ENCODE measurements at places on chromosomes 3 and 15.

DNA sequence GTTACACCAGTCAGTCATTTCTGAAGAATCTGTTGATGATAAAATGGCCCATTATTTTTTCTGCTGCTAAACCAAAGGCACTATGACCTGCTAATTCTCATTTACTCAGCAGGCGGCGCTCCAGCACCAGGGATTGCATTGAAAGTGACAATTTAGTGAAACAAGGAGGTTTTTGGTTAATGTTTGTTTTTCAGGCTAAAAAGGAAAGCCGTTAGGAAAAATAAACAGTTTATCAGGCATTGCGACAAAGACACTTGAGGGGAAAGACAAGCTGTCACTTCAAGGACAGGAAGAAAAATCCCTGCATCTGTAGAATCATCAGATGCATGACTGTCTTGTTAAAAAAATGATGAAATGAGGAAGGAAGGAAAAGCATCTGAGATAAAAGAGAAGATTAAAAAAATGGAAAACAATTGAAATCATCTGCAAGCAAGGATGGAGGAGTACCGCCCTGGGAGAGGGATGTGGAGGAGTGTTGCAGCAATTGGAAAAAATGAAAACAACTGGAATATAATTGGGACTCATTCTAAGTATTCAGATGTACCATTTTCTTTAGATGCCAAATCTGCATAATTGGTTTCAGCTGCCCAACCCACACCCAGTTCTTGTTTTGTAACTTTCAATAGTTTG is 54.0 kb downstream of the NR1D2 start:
- DNase-seq = peak; percentile 39

DNA sequence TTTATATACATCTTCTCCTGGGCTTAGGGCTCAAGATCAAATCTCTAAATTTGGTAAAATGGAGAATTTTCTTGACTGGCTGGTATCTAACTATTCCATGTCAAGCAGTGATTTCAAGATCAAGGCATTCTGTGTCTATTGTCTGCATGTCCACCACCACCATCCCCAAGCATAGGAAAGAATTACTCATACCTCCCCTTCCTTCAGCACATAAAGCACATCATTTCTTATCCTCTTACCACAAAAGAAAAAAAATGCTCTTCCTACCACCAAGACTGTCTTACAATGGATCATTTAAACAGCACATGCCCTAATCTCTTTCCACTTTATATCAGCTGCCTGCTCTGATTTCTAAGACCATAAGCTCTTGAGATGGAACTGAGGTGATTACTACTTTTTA is 470.5 kb upstream of the THBS1 start:
- no peak for DNase-seq

GRCh38 chr3:40308725-40309417 is 636 bp upstream of the EIF1B start:
- DNase-seq = no peak

DNA sequence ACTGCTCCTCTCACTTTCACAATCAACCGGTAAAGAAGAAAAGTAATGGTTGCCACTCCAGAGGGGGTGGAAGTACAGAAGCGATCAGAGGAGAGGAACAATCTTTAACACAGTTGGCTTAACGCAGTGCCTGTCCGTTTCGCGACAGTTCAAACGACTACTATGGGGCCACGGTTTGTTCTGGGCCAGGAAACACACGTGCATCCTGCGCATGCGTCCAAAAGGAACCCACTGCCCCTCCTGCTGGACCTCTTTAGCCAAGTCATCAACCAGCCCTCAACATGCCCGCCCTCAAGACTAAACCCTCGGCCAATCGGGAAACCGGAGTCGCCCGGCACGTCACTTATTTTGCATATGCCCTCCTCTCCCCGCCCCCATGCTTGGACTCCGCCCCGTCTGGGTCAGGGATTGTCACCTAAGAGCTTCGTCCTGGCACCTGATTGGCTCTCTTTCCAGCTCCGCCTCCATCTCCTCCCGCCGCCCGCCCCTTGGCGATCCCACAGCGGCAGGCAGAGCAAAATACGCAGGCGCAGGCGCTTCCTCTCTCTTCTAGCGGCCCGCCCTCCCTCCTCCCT is 345 bp upstream of the CDV3 start:
- peak; percentile 100 for DNase-seq

DNA sequence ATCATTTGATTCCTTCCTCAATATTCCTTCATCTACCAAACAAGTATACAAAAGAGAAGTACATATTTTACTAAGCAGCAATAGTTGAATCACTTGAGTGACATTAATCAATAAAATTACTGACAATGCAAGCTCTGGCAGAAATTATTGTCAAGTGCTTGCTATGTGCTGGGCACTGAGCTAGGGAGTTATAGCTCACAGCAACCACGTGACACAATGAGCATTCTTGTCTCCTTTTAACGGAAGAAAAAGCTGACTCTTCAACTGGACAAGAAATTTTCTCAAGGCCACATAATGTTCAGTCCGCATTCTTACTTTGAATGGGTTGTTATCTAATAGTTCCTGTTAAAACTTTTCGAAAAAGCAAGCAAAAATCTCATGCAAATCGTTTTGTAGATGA is 500.1 kb downstream of the PYDC2 start:
- DNase-seq = no peak

- no peak for DNase-seq
These were observed 28.2 kb upstream of the OR4F6 start for GRCh38 chr15:101775136-101775535.

- no peak for DNase-seq
These were observed 82.2 kb upstream of the SELENOK start for GRCh38 chr3:53973905-53974304.

GRCh38 chr15:100020614-100021013 is 287.4 kb upstream of the LYSMD4 start:
- DNase-seq = no peak

DNA sequence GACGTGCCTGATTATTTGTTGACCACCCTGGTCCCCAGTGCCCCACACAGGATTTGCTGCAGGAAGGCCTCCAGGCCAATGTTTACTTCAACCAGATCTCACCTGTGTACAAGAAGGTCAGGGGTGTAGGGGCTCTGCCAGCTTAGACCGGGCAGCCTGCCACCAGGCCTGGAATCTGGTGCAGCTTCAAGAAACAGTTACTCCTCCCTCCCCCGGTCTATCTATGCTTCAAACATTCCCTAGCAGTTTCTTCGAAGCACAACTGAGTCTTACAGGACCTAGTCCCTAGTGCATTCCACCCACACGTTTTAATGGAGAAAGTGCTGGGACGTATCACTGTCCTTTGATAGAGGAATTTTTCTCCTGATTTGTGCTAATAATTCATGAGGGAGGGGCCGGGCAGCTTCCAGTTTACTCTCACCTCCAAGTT is 8.0 kb downstream of the SH3BP5 start:
- no peak for DNase-seq

DNA sequence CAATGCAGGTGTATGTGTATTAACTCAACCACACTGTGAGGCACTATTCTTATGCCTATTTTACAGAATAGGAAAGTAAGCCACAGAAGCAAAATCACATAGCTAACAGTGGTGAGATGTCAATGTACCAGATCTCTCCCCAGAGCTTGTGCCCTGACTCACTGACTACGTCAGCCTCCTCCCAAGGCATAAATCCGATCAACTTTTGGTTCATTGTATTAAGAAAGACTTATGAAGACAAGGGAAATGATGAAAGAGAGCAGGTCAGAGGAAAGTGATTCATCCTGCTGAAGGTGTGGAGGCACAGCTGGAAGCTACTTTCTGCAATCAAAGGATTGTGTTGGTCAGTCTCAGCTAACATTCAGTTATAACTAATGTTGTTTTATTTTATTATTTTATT is 33.0 kb upstream of the SV2B start:
- no peak for DNase-seq

- no peak for DNase-seq
These were observed 343.9 kb downstream of the GRM7 start for GRCh38 chr3:7204848-7205156.

- DNase-seq = no peak
These were observed 82.3 kb upstream of the AGTR1 start for GRCh38 chr3:148615382-148615781.

DNA sequence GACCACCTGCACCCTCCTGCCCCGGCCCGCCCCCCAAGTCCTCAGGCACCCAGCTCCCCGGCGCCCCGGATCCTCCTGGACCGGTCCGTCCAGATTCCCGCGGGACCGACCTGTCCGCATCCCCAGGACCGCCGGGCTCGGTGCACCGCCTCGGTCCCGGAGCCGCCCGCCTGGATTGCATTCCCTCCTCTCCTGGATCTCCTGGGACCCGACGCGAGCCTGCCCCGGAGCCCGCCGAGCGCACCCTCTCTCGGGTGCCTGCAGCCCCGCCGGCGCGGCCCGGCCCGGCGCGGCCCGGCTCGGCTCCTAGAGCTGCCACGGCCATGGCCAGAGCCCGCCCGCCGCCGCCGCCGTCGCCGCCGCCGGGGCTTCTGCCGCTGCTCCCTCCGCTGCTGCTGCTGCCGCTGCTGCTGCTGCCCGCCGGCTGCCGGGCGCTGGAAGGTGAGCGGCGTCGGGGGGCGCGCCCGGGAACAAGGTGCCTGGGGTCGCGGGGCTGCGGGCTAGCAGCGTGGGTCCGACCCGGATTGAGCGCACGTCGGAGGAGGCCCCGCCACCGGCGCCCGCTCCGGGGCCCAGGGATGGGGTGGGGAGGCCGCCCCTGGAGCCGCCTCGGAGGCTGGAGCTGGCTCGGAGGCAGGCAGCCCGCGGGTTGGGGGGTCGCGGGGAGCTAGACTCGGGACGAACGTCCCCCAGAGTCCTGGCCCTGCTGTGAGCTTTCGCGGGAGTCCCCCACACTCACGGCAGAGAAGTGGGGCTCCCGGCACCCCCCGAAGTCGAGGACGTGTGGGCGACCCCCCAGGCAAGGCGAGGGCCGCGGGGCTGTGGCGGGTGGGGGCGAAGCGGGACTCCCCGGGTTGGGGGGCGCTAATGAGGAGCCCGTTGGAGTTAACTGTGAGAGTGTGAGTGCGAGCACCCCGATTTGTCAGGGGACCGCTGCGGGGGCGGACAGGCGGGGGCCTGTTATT is 610 bp downstream of the EPHB3 start:
- DNase-seq = no peak

DNA sequence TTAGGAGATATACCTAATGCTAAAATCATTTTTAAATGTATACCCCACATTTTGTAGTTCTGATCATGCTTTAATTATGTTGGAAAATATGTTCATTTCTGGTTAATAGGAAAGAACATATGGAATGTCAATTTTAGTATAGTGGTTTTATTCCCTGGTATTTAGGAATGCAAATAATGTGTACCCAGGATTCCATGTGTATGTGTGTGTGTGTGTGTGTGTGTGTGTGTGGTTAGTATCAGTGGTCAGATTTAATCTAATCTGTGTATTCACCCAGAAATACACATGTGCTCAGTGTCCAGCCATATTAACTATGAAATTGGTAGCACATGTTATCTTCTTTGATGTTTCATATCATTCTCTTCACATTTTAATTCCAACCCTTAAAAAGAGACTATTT is 233.5 kb upstream of the DCBLD2 start:
- no peak for DNase-seq

DNA sequence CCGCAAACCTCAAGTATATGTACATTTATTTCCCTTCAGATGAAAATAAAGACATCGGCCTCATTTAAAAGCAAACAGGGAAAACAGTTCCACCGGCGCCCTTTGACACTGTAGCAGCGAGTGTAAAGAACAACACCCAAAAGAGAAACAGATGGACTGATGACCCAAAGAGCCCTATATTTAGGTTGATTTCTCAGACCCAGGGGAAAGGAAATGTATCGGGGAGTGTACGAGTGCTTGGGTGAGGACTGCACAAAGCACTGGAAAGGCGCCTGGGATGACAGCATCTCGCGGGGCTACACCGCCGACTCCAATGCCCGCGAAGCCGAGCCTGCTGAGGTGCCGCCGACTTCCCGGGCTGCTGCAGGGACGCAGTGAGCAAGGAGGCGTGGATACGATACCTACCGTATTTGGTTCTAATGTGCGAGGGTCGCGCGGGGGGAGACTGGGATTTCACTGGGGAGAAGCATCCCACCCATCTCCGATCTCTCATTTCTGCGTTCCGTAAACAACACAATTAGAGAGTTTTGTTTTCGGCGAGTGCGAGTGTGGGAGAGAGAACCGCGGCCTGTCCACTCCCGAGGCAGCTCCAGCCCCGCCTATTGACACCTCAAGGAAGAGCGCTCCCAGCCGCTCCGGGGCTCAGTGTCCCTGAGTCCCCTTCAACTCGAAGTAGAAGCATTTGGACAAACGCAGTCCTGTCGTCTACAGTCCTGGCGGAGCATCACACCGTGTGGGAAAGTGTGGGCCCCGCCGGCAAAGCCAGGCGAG is 2.0 kb downstream of the MECOM start:
- DNase-seq = no peak

GRCh38 chr3:71846185-71846584 is 61.2 kb upstream of the PROK2 start:
- no peak for DNase-seq

- no peak for DNase-seq
These were observed 113.0 kb upstream of the GOLGA8J start for GRCh38 chr15:29969562-29970401.

GRCh38 chr3:138222942-138223287 is 35.8 kb downstream of the ARMC8 start:
- no peak for DNase-seq

- no peak for DNase-seq
These were observed 1.7 kb downstream of the SEMA5B start for GRCh38 chr3:123025642-123026521.

DNA sequence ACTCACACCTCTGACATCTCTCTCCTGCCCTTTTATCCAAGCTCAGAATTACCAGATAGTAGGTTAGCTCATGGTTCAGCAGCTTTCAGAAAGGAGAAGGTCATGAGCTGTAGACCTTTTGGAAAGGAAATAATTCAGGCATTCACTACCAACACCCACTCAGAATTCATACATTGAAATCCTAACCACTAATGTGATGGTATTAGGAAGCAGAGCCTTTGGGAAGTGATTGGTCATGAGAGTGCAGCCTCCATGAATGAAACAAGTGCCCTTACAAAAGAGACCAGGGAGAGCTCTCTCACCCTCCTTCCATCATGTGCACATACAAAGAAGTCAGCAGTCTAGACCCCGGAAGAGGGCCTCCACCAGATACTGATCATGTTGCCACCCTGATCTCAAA is 315.8 kb upstream of the CCDC54 start:
- DNase-seq = no peak

DNA sequence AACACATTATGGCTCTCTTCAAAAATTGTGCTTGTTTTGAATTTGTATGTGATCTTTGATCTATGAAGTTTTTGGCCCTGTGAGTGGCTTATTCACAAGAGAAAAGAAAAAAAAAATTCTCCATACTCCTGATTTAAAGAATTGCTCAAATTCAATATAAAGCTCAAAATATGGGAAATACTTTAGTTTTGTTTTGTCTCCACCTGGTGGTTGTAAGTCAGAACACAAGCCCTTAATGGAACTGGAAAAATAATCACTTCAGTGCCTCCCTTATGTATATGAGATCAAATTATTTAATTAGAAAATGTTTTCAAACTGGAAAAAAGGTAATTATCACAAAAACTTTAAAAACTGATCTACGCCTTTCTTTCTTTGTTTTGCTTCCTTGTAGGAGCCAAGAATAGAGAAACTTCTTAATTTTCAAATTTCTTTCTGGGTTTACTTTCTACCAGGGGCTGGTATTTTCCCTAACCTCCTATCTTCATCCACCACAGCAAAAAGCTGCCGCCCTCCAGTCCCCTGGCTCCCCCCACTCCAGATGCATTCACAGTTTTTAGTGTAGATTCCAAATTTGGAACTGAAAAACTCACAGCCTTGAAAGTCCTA is 50.6 kb downstream of the SERP1 start:
- peak; percentile 33 for DNase-seq

All from left renal pelvis (tissue), 4 donors.